ENCODE measurements at places on chromosomes 1 and 21.

GRCh38 chr1:220875260-220875659 is 4.0 kb upstream of the HLX start:
- DNase-seq: no peak

- DNase-seq: peak; percentile 68
Observed at GRCh38 chr1:156927215-156928042, 7.0 kb downstream of the LRRC71 start.

DNA sequence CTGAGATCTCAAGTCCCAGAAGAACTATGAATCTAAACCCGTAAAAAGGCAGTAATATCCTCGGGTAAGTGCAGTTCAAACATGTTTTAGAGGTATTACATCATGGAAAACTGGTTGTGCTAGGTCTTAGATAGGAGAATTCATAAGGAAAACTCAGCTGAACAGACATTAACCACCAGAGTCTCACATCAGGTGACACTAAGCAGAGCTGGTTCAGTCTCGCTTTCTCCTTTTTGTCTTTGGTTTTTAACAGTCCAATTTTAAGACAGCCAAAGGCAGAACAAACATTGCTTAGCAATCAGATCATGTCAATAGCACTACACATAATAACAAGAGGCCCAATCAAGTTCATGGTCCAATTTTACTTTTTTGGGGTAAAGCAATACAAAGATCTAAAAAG is 63.1 kb upstream of the MUTYH start:
- no peak for DNase-seq

- no peak for DNase-seq
Observed at GRCh38 chr1:43495204-43495603, 35.5 kb upstream of the PTPRF start.

DNA sequence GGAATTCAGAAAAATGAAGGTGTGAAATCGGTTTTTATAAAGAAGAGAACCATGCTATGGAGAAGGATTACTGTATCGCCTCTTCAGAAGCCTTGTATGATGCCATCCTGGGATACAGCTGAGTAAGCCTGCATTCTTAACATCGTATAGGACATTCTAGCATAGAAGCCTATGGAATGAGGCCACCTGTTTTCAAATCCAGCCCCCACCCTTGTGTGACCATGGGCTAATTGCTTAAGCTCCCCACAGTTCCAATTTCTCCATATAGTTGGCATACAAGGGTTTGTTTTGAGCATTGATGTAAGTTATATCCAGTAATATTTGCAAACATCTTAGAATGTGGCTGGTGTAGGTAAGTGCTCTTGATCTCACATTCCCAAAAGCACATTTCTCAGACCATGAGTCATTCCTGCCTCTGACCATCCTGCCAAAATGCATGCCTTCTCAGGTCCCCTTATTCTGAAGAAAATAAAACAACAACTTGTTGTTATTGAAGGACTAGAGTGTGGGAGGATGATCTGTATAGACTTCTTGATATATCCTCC is 1.5 kb downstream of the OR14A2 start:
- DNase-seq: no peak

DNA sequence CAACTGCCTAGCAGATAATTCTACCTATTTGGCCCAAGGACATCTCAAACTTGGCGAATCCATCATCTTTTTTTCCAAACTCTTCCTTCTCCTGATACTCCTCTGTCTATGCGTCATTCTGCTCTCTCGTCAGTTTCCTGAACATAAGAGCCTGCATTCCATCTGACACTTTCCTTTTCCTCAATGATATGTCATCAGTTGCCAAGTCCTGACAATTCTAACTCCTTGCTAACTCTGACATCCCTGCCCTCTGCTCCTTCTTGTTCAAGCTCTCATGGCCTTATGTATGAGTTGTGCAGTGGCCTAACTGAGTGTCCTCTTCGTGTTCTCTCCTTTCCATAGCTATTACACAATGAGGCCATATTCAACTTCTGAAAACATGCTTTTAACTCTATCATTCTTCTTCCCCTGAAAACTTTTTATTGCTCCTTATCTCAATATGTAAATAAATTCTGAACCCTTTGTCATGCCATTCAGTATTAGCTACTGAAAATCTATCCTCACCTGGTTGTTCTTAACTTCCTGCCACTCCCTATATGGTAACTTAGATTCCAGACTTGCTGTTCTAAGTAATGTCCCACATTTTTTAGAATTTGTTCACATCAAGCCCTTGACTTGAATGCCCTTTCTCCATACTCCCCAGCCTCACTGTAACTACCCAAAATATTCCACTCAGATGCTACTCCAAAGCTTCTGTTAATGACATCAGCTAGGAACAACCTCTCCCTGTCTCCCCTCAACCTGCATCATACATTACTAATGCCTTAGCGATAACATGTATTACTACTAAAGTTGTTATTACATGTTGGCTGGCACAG is 11.5 kb downstream of the PALMD start:
- no peak for DNase-seq

DNA sequence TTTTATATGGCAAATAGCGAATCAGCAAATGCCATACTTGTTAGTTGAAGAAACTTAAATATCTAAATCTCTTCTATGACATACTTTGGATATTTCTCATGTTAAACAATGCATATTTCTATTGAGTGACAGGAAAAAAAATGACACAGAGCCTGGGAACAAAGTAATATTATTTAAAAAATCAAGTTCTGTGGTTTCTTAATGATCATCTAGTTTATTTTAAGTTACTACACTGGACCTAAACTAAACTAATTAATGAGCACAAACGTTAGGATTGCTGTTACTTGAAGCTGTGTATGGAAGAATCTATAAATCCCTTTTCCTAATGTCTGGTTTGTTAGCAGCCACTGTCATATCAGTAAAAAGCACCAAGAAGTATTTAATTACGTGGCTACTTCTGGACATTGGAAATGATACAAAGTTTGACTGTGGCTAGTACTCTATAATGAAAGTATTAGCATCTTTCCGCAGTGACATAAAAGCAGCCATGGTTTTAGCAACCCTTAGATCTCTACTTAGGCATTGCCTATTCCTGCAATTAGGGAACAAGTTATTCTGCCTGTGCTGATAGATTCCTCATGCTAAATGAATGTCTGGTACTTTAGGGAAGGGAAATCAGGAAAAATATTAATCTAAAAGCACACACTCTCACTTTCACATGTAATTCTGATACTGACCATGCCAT is 981.7 kb upstream of the B3GALT2 start:
- no peak for DNase-seq

DNA sequence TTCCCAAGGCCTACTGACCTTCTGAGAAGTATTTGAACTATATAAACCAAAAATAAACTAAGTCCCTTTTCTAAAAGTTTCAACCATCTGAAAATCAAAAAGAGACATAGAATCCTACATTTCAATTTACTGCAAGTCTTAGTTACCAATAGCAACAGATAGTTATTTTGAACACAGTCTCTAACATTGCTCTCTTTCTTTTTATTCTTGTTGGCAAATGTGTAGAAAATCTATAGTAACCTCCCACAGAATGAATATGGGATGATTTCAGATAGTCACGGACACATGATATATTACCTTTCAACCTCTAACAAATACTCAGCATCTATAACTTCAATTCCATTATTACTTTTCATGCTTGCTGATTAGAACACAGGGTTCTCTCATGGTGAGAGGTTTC is 68.9 kb upstream of the RAB3GAP2 start:
- DNase-seq: no peak

- no peak for DNase-seq
Observed at GRCh38 chr1:91603409-91603808, 102.8 kb downstream of the CDC7 start.

- no peak for DNase-seq
Observed at GRCh38 chr1:245118066-245118465, 36.7 kb upstream of the KIF26B start.

Measured in uterus (tissue), 4 donors.